Stimulated activated CD4-positive, alpha-beta T cell treated with anti-CD3 and anti-CD28 coated beads, Interleukin-15, amount 100 ng/mL, for 1 hour (primary cell): ENCODE measurements at places on chromosomes 3 and 15.

GRCh38 chr3:136753326-136753939 is 1.3 kb upstream of the STAG1 start:
- no peak for DNase-seq

- no peak for DNase-seq
Measured at GRCh38 chr3:12318758-12319621, 30.1 kb downstream of the PPARG start.

GRCh38 chr15:50141856-50142255 is 22.8 kb upstream of the ATP8B4 start:
- DNase-seq: no peak

GRCh38 chr3:172332256-172333041 is 115.8 kb downstream of the GHSR start:
- DNase-seq: peak; percentile 12

DNA sequence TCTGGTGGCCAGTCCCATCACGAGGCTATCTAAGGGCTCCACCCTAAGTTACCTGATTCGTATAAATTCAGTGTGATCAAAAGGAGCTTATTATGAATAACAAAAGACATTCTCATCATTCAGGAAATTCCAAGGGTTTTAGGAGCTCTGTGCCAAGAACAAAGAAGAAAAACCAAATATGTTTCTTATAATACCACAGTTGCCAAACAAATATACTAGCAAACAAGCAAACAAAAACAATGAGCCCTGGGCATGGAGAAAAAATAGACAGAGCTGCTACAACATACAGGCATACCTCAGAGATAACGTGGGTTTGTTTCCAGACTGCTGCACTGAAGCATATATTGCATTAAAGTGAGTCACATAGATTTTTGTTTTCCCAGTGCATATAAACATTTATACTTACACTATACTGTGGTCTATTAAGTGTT is 20.2 kb upstream of the CFAP161 start:
- DNase-seq: no peak

- DNase-seq: no peak
Measured at GRCh38 chr3:24184528-24185176, 239.6 kb downstream of the NR1D2 start.

DNA sequence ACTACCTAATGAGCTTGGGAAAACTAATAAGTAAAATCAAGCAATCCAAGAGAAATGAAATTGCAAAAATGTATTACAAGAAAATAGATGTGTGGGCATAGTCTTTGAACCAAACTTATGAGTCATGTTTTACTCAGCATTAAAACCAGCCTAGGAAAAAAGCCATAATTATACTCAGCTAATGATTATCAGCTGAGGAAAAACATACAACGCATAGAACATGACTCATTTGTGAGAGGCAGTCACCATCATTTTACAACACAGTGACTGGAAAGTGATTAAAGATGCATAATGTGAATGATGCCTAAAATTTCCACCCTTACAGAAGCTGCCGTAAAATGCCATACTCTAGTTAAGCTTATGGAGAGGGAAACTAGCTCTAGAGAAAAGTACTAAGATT is 238.0 kb upstream of the EOMES start:
- no peak for DNase-seq

DNA sequence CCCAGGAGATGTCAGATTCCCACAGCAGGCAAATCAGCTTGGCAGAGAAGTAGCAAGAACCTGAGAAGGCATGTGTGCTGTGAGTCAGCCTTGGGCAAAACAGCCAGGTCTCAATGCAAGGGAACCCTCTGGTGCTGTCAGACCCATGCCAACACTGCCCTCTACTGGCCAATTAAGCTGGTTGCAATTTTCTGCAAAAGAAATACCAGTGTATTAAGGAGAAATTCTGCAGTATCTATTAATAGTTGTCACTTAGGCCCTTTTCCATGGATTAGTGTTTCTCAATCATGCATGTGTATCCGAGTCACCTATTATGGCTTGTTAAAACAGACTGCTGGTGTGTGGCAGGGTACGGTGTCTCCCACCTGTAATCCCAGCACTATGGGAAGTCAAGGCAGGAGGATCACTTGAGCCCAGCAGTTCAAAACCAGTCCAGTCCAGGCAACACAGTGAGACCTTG is 26.2 kb downstream of the MAP4 start:
- peak; percentile 38 for DNase-seq

DNA sequence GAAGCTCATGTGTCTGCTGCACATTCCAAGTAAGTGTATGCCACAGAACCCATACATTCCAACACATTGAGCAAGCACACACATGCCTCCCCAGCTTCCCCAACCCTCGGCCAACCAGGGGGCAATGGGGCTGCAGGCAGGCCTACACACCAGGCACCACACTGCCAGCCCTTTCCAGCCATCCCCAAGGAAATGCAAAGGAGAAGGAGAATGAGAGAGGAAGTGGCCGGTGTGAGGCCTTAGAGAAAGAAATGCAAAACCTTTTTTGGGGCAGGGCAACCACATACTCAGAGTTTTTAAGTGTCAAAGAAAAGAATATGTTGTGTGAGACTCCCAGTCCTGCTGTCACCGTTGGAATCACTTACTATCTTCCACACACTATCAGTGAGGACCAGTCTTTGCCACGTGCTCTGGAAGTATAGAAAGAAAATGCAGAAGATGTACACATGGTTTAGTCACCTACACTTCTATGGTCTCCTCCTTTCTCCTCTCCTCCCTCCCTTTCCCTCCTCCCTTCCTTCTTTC is 11.1 kb downstream of the IGF2BP2 start:
- no peak for DNase-seq

GRCh38 chr15:89627256-89627970 is 27.9 kb downstream of the KIF7 start:
- DNase-seq: no peak

DNA sequence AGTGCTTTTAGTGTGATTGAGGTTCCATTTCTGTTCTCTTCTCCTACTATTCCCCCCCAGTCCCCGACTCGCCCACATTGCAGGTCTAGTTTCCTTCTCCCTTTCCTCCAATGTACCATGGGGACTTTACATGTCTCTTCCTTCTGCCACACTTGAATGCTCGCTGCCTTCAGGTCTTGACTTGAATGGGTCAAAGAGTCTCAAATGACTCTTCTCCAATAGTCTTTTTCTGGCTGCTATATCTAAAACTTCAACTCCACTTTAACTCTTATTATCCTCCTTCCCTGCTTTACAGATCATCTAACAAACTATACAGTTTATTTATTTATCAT is 213.9 kb upstream of the SLC2A2 start:
- no peak for DNase-seq

DNA sequence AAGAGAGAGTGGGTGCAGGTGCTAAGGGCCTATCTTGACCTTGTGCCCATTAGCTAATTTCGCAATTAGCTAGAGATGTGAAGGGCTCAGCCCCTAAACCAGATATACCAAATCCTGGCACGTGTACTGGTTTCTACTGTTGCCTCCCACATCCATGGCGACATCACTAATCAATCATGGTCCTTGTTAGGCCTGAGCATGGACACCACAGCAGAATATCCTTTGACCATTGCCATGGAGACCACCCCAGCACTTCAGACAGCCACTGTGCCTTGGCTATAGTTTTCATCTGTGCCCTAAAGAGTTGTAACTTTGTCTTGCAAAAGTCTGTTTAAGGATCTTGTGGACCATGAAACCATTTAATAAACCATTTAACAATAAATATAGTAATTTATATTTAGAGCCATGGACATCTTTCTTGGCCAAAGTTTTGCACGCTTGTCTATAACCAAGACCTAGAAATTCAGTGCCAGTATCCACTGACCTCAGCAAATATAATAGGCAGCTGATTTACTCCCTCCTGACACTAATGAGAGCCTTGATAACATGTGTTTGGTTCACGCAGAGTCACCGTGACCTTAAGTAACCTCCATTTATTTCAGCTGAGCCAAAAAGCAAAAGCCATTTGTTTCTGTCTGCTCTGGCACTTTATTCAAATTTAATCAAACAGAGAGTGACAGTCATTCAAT is 43.4 kb downstream of the COLQ start:
- no peak for DNase-seq

DNA sequence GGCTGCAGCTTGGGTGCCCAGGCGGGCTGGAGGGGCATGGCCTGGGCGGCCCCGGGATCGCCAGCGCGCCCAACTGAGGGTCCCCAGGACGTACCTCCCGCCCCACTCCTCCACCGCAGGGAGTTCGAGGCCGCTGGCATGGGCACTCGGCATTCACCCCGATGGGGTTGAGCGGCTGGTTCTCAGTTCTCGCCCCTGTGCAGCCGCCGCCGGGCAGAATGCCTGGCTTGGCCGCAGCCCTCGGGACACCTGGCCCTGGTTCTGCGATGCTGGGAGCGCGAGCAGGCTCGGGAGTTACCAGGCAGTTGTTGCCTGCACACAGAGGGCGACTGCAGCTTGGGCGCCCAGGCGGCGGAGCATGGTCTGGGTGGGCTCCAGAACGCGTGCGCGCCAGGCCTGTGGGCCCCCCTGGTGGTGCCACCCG is 121.4 kb downstream of the LMLN start:
- no peak for DNase-seq

- DNase-seq: no peak
Measured at GRCh38 chr15:57218826-57219576, 157.3 kb upstream of the CGNL1 start.

DNA sequence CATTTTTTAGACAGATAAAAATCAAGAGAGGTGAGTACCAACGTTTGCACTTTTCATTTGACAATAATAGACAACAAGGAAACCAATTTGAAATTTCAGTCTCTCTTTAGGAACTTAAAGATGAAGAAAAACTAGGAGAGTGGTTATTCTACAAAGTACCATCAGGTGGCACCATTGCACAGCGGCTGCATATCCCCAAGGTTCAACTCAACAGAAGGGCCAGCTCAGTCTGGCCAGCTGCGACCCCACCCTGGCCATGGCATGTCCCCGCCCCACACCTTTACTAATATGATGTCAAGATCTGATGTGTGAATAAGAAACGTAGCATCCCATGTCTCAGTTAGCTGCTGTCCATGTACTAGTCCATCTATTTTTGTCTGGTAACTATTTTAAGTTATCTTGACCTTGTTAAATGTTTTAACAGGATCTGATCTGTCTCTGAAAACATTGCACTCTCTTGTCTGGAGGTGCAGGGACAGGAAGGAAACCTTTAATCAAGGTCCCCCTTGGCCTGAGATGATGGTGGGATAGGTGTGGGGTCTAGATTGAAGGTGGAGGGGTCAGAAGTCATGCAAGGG is 35.5 kb upstream of the CGNL1 start:
- no peak for DNase-seq

GRCh38 chr3:162765524-162765923 is 1268.9 kb downstream of the OTOL1 start:
- no peak for DNase-seq

DNA sequence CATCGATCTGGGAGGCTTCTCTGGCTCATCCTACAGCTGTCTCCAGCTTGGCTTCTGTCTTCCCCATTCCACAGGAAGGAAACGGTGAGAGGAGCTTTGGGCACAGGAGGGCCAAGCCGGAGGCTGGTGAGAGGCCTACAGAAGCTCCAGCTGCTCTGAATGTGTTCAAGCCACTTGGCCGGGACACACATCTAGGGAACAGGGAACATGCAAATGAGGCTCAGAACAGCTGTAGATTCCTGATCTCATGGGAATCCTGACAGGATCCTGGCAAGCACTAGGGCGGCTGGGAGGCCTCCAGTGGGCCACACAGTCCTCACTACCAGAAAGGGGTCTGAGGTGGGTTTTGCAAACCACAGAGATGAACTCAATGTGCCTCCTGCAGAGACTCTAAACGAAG is 13.7 kb downstream of the SEMA5B start:
- DNase-seq: no peak

- no peak for DNase-seq
Measured at GRCh38 chr3:5009506-5010109, 30.4 kb downstream of the BHLHE40 start.
